DMS53 (cell line): ENCODE measurements at places on chromosomes 5 and 9.
A peak's percentile ranks its signal among the peaks of the same experiment; 100 is the strongest.

DNA sequence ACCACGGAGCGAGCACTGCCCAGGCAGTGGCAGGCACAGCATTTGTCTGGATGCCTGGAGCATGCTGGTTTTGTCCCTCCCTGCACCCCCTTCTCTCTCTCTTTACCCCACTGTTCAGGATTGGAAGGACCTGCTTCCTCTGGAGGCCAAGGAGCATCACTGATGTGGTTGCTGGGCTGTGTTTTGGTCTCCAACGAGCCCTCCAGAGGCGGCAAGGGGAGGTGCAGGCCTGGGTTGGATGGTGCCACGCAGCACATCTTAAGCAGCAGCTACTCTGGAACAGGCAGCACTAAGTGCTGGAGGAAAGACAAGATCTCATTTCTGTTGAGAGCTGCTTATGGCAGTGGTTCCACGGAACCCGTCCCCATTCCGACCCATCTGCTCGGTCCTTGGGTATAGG lies 139.6 kb downstream of the CMYA5 start:
- DNase-seq = peak; percentile 34

- no peak for DNase-seq
These were observed 14.6 kb downstream of the IRX2 start for GRCh38 chr5:2736872-2737271.

DNA sequence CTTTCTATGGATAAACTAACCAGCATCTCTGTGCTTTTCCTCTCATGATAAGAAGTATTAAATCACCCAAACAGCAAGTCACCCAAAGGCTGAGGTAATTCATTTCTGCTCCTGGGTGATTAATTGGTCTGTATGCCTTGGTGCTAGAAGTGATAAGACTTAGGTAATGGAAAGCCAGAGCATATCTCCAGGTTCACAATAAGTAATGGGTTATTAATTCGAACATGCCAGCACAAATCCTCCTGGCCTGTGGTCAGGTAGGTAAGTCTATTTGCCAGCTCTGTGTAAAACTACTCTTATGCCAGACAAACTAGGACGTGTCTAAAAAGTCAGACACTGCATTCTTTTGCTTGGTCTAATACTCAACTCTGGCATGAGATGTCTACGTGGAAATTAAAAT lies 11.2 kb upstream of the ENC1 start:
- no peak for DNase-seq

DNA sequence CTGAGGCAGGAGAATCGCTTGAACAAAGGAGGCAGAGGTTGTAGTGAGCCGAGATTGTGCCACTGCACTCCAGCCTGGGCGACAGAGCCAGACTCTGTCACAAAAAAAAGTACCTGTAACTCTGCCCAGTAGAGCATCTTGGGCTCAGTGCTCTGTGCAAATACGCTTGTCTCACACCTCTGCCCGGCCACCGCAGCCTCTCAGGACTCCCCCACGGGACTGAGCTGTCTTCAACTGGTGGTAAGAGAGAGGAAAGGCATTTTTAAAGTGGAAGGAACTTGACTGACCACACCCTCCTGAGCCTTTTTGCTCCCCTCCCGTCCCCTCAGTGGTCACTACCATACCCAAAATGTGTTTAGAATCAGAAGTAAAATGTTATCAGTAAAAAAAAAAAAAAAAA lies 174.3 kb upstream of the PIK3R1 start:
- no peak for DNase-seq

DNA sequence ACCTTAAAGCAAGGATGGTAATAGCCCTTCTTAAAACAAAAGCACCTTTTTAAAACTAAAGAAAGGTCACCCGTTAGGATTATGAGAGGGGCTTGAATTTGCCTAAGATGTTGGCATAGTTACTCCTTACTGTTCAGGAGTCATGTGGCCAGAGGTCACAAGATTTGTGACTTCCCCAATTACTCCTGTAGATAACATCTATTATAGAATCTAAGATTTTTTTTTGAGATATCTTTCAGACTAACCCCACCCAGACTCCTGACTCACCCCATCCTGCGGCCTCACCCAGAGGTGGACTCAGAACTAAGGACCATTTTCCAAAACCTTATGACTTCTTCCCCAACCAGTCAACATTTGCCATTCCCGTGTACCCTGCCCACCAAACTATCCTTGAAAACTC lies 2.4 kb downstream of the CD180 start:
- DNase-seq = no peak

DNA sequence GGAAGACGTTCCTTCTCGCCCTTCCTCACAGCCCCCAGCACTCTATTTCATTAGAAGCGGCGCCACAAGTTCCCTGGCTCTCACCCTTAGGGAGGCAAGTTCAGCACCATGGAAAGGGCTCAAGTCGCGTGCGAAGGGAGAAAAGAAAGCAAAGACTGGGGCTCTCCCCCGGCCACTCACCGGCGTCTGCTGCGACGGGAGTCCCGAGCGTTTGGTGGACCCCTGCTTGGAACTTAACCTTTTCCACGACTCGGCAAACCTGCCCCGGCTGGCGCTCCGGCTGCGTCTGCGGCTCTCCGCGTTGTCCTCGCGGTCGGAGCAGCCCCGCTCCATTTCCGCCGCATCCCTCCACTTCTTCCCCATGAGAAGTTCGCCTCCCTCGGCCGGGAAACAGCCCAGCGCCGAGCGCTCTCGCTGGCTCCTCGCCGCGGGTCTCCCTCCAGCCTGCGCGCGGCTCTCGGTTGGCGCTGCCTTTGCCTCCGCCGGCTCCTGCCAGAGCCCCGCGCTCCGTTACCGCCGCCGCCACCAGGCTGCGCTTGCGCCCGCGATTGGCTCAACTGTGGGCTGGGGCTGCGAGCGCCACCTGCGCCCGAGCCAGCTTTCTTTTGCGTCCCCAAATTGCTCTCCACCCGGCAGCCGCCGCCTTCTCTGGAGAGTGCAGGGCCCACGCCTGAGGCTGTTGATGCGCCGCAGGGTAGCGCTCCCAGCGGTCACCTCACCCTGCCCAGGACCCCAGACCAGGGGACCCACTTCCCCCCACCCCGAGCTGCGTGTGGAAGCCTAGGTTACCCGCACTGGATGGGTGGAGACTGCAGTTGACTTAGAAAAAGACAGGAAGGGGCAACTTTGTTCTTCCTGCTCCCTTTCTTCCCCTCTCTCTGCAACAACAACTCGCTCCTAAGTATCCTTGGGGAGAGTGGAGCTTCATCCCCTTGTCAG lies 321.6 kb downstream of the CEMIP2 start:
- peak; percentile 74 for DNase-seq

DNA sequence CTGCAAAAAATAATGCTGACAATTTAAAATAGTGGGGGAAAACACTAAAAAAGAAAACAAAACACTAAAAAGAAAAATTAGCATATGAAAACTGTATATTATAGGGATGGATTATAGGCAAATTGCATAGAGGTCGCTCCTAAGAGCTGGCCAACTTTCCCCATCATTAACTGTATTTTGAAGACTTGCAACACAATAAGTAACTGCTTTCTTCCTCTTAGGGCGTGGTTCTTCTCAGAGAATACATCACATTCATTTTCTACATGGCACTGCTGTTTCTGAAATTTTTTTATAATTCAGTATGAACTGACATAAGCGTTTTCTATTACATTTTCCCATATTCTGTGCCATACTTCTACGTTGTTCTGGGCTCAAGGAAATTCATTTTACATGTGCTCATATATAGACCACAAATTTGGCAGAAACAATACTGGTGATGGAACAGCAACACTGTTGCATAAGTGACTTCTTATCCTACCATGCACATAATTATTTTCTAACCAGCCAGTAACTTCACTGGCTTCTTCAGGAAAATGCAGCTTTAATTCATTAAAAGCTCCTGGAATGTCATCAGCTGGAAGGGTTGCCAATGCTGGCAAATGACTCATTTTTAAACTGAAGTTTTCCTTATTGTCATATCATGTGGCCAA lies 171.2 kb upstream of the DMAC1 start:
- DNase-seq = no peak

GRCh38 chr9:98900725-98901124 lies 43.0 kb upstream of the COL15A1 start:
- no peak for DNase-seq

DNA sequence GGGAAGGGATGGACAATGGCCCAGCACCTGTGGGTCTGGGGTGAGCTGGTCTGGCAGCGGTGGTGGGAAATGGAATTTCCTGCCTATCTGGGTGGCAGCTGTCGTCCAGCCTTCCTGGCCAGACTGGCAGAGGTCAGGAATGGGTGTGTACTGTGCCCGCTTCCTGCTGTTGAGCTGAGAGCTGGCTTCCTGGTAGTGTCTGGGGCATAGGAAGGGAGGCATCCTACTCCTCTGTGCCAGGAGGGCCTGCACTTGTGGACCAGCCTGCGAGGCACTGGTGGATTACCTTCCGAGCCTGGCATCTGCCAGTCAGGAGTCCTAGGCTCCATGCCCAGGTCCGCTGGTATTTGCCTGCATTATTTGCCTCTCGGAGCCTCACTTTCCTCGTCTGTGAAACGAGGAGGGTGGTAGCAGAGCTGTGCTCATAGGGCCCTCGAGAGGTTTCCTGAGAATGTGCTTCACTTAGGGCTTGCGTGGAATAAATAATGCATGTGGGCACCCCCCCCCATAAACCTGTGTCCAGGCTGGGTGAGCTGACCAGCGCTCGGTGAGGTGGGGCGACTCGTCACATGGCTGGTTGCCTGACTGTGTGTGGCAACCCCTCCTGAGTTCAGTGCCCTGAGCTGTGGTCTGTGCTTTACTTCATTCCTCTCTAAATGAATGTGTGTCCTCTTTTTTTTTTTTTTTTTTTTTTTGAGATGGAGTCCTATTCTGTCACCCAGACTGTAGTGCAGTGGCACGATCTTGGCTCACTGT lies 47.7 kb downstream of the HMCN2 start:
- DNase-seq = no peak

DNA sequence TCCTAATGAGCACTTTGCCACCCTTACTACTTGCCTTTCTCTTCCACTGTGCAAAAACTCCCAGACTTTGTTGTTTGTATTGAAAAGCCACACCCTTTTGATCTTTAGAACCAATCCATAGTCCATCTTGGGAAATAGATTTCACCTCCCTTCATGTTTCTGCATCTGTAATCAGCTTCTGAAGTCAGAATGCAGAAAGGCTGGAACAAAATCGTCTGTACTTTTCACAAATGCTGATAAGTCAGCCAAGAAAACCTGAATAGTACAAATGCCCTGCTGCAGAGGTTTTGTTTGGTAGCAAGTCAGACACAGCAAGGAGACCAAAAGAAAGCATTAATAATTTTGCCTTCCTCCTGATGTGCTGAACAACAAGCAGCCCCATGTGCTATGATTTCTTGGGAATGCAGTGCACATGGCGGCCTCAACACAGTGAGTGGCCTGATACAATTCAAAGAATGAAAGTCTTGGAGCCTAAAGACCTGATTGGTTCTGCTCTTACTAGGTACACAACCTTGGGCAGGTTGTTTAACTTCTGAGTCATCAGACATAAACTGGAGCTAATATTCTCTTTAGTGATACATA lies 59.2 kb upstream of the STK32A start:
- peak; percentile 73 for DNase-seq

GRCh38 chr9:119453980-119454379 lies 84.7 kb upstream of the BRINP1 start:
- DNase-seq = no peak

GRCh38 chr5:570886-571285 lies 41.3 kb upstream of the CEP72 start:
- no peak for DNase-seq

DNA sequence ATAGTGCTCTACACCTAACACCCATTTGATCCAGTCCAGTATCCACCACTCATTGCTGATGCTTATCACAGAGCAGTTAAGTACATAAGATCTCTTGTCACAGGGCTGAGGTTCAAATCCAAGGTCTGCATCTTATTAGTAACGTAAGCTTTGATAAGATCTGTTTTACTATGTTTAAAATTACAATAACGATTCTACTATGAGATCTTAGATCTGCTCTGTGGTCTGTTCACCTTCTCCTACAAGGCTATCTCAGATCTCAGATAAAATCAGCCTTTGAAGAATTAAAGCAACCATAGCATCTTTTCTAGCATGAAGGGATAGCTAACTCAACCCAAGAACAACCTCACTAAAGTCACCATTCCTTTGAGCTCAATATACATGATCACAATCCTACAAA lies 431.0 kb upstream of the RORB start:
- no peak for DNase-seq

- DNase-seq = no peak
These were observed 218.6 kb downstream of the SREK1 start for GRCh38 chr5:66362687-66363086.
